ENCODE measurements at places on chromosomes 2 and 18.

DNA sequence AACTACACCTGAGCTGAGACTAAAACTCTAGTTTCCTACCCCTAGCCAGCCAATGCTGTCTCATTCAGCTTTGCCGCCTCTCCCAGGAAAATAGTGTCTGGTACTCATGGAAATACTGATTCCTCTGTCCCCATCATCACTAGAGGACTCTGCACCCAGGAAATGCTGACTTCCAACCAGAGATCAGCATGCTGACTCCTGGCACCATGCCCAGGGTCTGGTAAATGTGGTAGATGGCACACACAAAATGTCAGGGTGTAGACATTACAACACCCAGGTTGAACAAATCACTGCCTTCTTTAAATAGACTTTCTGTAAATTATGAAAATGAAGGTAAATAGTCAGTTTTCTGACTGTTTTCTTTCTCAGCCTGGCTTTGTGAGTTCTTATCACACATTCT lies 307.3 kb upstream of the CHAC2 start:
- DNase-seq: no peak

- no peak for DNase-seq
Observed at GRCh38 chr2:205695460-205695991, 13.2 kb downstream of the NRP2 start.

GRCh38 chr2:110678457-110679336 lies 834 bp upstream of the BUB1 start:
- no peak for DNase-seq

GRCh38 chr2:235268535-235268934 lies 225.3 kb upstream of the AGAP1 start:
- no peak for DNase-seq

DNA sequence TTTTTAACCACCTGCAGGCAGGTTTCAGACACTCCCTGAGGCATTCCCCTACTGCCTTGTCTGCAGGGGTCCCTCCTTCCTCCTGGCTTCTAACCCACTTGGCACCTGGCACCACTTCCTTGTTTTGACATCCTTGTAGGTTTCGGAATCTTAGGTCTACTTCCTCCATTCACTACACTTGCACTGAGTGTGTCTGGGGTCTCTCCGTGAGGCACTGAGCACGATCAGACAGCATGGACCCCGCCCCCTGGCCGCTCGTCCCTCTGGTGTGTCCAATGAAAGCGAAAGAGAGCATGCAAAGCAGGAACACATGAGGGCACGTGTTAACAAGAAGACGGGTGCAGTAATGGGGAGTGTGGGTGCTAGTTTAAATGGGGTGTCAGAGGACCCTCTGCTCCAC lies 63.8 kb downstream of the HAUS1 start:
- peak; percentile 30 for DNase-seq

GRCh38 chr2:2527148-2527547 lies 196.1 kb upstream of the MYT1L start:
- no peak for DNase-seq

DNA sequence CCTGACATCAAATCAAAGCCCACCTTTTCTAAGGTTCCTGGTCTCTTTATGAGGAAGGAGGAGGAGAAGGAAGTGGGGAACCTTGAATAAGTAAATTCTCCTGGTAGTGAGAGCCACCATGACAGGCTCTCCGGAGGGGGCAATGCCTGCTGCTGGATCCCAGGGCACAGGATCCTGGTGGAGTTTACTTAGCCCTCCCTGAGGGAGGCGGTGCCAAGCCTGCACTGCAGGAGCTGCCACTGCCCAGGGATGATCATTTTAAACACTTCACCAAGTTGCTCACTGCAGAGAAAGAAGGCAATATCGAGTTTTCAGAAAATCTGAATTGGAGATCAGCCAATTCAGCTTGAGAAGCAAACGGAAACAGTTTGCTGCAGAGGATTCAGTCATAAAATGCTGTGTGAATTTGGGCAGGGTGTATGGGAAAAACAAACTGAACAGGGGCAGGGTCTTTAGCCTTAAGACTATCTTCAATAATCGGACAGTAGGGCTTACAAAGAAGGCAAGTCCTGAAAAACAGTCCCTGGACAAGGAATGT lies 200.7 kb downstream of the RAD51AP2 start:
- DNase-seq: no peak

DNA sequence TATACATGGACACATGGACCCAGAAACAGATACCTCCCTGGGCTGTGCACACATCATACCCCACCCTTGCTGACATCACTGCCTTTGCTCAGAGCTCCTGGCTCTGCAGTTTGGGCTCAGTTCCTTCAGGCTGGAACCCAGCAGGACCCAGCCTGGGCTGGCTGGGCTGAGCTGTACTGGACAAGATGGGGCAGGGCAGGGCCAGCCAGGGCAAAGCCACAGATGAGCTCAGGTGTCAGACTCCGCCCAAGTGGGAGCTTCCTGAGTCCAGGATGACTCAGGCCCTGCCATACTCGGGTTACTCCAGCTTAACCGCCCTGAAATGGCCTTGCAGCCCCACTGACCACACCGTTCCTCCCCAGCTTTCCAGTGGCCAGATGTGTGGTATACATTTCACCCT lies 284.9 kb downstream of the OSR1 start:
- DNase-seq: no peak

DNA sequence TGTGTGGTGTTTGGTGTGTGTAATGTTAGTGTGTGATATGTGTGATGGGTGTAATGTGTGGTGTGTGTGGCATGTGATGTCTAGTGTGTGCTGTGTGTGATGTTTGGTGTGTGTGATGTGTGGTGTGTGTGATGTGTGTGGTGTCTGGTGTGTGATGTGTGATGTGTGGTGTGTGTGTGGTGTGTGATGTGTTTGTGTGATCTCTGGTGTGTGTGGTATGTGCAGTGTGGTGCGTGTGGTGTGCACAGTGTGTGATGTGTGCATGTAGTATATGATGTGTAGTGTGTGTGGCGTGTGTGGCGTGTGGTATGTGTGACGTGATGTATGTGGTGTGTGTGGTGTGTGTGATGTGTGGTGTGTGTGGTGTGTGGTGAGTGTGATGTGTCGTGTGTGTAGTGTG lies 150.3 kb downstream of the TMEM18 start:
- no peak for DNase-seq

DNA sequence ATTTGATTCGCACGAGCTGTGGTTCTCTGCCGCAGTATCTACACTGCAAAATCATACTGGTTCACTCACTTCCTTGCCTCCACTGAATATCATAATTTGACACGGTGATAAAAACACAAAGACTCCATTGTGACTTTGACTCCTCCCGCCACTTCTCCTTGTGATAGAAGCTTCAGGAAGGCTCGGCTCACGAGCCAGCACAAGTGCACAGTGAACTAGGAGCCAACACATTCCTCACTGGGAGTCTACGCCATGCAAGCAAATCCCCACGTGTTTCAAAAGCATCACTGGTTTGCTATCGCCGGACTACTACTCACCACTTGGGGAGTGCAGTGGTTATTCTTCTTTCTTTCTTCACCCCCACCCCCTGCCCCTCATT lies 293.3 kb upstream of the PARD3B start:
- no peak for DNase-seq
